ENCODE measurements at places on chromosomes 6 and 20.

GRCh38 chr6:79375635-79376337 is 141.3 kb upstream of the HMGN3 start:
- no peaks in the 10 kb centered on the region for H3K4me1 ChIP-seq
- H3K27ac ChIP-seq = no peak overlapping the region
- no peaks in the 10 kb centered on the region for H3K36me3 ChIP-seq
- no peak for DNase-seq

- H3K4me3 ChIP-seq = no peak overlapping the region
- peaks cover 15% of the 10 kb centered on the region for H3K4me1 ChIP-seq
- no peaks in the 10 kb centered on the region for H3K36me3 ChIP-seq
- H3K27me3 ChIP-seq = no peaks in the 10 kb centered on the region
- no peak for DNase-seq
Measured at GRCh38 chr6:79868098-79868722, 79.1 kb downstream of the ELOVL4 start.

DNA sequence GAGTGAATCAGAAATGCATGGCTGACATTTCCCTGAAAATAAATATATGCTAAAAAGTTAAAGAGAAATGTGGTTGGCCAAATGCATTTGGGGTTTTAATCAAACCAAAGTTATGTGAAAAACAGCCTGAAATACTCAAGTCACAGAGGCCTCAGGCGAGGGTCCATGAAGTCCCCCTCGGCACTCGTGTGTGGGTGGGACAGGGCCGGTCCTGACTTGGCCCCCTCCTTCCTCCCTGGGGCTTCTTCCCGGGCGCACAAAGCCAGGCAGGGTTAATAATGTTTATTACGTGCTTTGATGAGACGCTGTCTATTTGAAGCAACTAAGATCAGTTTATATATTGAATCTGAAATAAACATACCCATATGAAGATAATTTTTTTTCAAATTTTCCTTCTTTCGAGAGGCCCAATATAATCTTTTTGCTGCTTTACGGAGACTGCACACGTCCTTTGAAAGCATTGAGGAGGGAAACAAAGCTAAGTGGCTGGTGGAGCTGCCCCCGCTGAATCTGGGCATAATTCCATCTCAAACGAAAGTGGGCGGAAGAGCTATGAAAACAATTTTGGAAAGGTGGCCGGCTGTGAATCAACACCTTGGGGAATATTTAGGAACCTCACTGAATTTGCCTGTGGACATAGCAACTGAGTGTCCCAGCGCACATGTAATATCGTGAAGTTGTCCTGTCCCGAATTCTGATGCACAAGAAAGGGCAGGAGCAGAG is 55.8 kb upstream of the SMOC2 start:
- no peak for DNase-seq
- H3K4me3 ChIP-seq = peak overlapping the region; percentile 7
- no peaks in the 10 kb centered on the region for H3K27me3 ChIP-seq
- H3K27ac ChIP-seq = peak overlapping the region; percentile 65
- no peaks in the 10 kb centered on the region for H3K36me3 ChIP-seq
- H3K4me1 ChIP-seq = no peaks in the 10 kb centered on the region

DNA sequence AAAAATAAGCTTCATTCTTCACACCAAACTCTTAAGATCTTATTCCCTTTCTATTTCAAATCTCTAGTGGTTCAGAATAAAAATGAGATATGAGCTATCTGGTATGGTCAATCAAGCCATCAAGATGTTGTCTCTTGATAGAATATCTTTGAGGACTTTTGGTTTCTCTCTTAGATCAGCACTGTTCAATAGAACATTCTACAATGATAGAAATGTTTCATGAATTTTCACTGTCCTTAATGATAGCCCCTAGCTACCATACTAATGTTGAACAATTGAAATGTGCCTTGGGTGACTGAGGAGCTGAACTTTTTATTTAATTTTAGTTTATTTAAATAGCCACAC is 24.1 kb upstream of the HINT3 start:
- H3K4me3 ChIP-seq = no peak overlapping the region
- H3K4me1 ChIP-seq = no peaks in the 10 kb centered on the region
- H3K27ac ChIP-seq = no peak overlapping the region

- H3K27ac ChIP-seq = no peak overlapping the region
- H3K27me3 ChIP-seq = peaks cover 3% of the 10 kb centered on the region
- H3K36me3 ChIP-seq = no peaks in the 10 kb centered on the region
- no peak for DNase-seq
Measured at GRCh38 chr20:61234224-61234890, 17.7 kb upstream of the CDH4 start.

GRCh38 chr20:57505979-57506378 is 19.0 kb downstream of the CTCFL start:
- H3K36me3 ChIP-seq = no peaks in the 10 kb centered on the region
- peaks cover 52% of the 10 kb centered on the region for H3K27me3 ChIP-seq
- no peaks in the 10 kb centered on the region for H3K4me1 ChIP-seq
- H3K4me3 ChIP-seq = no peak overlapping the region
- H3K27ac ChIP-seq = no peak overlapping the region

DNA sequence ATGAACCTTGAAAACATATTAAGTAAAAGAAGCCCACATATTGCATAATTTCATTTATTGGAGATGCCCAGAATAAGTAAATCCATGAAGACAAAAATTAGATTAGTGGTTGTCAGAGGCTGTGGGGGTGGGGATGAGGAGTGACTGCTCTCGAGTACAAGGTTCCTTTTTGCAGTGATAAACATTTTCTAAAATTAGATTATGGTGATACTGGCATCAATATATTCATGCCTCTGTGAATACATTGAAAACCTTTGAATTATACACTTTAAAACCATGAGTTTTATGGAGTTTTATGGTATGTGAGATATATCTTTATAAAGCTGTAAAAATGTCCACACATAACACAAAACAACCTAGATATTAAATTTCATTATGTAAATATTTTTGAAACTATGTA is 75.7 kb upstream of the SLC2A12 start:
- no peak for DNase-seq
- no peaks in the 10 kb centered on the region for H3K27me3 ChIP-seq
- no peak overlapping the region for H3K27ac ChIP-seq
- no peaks in the 10 kb centered on the region for H3K36me3 ChIP-seq

DNA sequence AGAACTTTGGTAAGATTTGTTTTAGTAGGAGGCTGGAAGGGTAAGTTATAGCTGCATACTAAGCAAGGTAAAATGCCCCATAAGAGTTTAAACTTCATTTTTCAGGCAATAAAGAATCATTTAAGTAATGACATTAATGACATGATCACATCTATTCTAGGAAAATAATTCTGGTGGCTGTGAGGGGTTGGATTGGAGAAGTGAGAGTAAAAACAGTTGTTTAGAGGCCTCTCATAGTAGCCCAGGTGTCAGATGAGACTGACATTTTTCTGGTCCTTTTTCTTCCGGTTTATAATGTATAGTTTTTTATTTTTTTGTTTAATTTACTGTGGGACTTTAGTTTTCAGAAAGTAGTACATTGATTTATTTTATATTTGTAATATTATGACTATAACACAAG is 40.8 kb downstream of the ITCH start:
- DNase-seq = no peak
- H3K4me1 ChIP-seq = peaks cover 25% of the 10 kb centered on the region
- H3K27me3 ChIP-seq = no peaks in the 10 kb centered on the region
- H3K27ac ChIP-seq = no peak overlapping the region

DNA sequence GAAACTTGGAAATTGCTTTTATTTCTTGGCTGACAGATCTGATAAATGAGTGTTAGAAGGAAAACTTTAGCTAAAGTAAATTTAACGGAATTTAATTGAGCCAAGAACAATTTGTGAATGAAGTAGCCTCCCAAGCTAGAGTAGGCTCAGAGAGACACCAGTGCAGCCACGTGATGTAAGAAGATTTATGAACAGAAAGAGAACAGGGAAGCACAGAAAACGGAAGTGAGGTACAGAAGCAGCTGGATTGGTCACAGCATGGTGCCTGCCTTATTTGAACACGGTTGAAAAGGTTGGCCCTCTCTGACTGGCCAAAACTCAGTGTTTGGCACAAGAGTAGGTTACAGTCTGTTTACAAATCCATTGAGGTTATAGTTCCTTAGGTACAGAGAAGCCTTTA is 29.5 kb upstream of the IFNGR1 start:
- H3K27ac ChIP-seq = no peak overlapping the region
- no peak overlapping the region for H3K4me3 ChIP-seq
- no peaks in the 10 kb centered on the region for H3K27me3 ChIP-seq
- no peak for DNase-seq
- no peaks in the 10 kb centered on the region for H3K36me3 ChIP-seq
- peaks cover 33% of the 10 kb centered on the region for H3K4me1 ChIP-seq

GRCh38 chr6:47307362-47308197 is 2.1 kb downstream of the TNFRSF21 start:
- peak overlapping the region; percentile 72 for H3K4me3 ChIP-seq
- H3K36me3 ChIP-seq = no peaks in the 10 kb centered on the region
- no peak overlapping the region for H3K27ac ChIP-seq
- no peaks in the 10 kb centered on the region for H3K4me1 ChIP-seq
- DNase-seq = no peak

DNA sequence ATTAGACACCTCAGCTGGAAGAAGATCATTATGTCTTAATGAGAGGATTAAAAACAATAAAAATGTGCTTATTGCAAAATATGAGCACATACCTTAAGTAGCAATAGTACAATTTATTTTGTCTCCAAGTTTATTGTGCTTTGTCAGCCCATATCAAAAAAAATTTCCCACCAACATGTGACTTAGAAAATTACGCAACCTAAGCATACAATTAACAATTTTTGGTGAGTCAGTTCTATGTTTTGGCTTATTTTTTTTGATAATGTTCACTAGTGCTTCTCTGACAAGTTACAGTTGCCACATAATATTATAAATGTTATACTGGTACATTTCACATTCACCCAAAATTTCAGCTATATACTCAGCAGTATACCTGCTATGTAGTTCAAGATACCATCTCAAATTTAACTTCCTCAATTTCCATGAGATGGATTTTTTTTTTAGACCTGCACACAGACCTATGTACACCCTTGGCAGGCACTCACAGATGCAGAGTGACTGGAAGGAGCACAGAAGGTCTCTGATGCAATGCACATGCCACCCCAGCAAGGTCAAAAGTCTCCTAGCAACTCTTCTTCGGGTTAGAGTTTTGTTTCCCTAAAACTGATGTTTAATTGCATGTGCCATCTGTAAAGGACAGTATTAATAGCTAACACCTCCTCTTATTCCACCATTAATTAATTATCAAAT is 112.4 kb downstream of the PRKN start:
- no peaks in the 10 kb centered on the region for H3K36me3 ChIP-seq
- no peaks in the 10 kb centered on the region for H3K4me1 ChIP-seq
- no peak overlapping the region for H3K4me3 ChIP-seq
- H3K27ac ChIP-seq = no peak overlapping the region
- no peak for DNase-seq

DNA sequence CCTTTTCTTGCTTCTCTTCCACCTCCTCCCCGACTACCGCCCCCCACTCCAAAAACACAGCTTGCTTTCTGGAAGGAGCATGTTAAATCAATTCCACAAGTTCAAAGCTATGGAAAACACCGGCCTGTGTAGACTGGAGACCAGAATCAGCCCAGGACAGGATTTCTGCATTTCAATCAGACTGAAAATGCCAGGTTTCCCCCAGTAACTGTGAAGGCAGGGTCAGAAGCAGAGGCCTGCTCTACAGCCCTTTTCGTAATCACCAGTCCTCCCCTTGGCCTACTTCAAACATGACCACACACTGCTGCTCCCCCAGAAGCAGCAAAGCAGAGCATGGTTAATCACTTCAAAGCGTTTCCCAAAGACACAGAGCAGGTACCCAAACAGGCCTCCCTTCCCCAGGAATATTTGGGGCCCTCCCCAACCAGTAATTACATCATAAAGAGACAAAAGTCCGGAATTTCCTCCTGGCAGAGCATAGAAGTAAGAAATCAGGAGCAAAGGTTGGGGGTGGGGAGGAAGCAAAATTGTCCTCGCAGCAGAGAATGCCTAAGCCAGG is 38.4 kb downstream of the ZMYND8 start:
- no peaks in the 10 kb centered on the region for H3K27me3 ChIP-seq
- peaks cover 66% of the 10 kb centered on the region for H3K4me1 ChIP-seq
- peak; percentile 32 for DNase-seq
- peak overlapping the region; percentile 21 for H3K4me3 ChIP-seq

DNA sequence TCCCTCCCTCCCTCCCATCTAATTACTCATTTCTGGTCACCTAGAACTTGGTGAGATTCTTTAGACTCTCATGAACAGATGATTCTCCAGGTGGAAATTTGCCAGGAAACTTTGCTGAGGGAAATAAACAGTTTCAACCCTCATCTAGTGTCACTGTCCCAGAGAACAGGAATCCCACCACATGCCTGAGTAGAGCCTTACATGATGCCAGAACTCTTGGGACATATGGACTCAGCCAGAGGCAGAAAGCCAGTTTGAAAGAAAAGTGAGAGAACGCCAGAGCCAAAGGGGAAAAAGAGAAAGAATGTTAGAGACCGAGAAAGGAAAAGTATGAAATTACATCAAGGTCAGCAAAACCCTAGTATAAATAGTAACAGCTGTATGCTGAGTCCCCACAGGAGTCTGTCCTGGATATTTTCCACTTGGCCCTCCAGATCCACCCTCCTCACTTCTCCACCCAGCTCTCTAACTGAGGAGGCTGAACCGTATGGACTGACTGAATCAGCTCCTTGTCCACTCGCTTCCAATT is 127.5 kb upstream of the COL21A1 start:
- H3K4me3 ChIP-seq = no peak overlapping the region
- peak overlapping the region; percentile 44 for H3K27ac ChIP-seq
- peaks cover 49% of the 10 kb centered on the region for H3K4me1 ChIP-seq
- no peaks in the 10 kb centered on the region for H3K27me3 ChIP-seq
- DNase-seq = no peak
- H3K36me3 ChIP-seq = no peaks in the 10 kb centered on the region

- H3K4me1 ChIP-seq = no peaks in the 10 kb centered on the region
- no peak overlapping the region for H3K4me3 ChIP-seq
- H3K27me3 ChIP-seq = no peaks in the 10 kb centered on the region
- no peaks in the 10 kb centered on the region for H3K36me3 ChIP-seq
Measured at GRCh38 chr6:119655124-119655523, 305.6 kb upstream of the MAN1A1 start.

DNA sequence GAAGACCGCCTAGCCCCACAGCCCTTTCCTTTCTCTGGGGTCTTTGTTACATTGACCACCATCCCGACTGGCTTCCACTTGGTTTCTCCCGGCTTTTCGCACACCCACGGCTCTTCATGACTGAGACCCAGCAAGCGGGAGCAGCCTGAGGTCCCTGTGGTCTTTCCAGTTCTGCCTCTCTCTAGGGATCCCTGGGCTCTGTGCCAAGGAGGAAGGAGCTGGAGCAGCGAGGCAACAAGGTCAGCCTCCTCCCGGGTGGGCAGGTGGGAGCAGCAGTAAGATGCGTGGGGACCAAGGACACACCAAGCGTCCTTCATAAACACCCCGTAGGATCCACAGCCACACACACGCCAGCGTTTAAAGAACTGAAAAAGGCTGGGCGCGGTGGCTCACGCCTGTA is 29.6 kb upstream of the MRGBP start:
- no peak overlapping the region for H3K27ac ChIP-seq
- no peaks in the 10 kb centered on the region for H3K36me3 ChIP-seq
- H3K4me3 ChIP-seq = no peak overlapping the region
- H3K27me3 ChIP-seq = no peaks in the 10 kb centered on the region
- H3K4me1 ChIP-seq = no peaks in the 10 kb centered on the region

DNA sequence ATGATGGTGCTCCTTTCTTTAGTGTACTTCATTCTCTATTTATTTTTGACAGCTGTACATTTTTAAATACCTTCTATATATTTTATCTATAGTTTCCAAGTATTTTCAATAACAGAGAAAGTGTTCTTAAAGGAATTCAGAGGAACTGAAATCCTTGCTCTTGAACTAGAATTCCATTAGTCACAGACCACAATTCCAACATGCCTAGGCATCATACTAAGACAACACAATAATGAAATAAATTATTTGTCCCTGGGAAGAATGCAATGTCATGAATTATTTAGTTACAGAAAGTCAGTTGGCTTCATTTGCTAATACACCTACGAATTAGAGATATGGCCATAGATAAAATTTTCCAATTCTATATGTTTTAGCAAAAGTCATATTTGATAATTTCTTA is 671.2 kb downstream of the EPHA7 start:
- H3K36me3 ChIP-seq = no peaks in the 10 kb centered on the region
- H3K4me1 ChIP-seq = no peaks in the 10 kb centered on the region
- no peaks in the 10 kb centered on the region for H3K27me3 ChIP-seq
- DNase-seq = no peak
